ENCODE measurements at places on chromosomes 7 and 10.

GRCh38 chr7:28509251-28510025 is 97.1 kb downstream of the CREB5 start:
- no peak for DNase-seq

- no peak for DNase-seq
These were observed 42.0 kb downstream of the ZNF783 start for GRCh38 chr7:149304006-149304405.

- DNase-seq, result no peak
These were observed 25.0 kb upstream of the CDH23 start for GRCh38 chr10:71371750-71372166.

GRCh38 chr10:97574374-97575126 is 2.0 kb downstream of the ANKRD2 start:
- no peak for DNase-seq

- no peak for DNase-seq
These were observed 72.5 kb upstream of the TPK1 start for GRCh38 chr7:144908324-144908723.

DNA sequence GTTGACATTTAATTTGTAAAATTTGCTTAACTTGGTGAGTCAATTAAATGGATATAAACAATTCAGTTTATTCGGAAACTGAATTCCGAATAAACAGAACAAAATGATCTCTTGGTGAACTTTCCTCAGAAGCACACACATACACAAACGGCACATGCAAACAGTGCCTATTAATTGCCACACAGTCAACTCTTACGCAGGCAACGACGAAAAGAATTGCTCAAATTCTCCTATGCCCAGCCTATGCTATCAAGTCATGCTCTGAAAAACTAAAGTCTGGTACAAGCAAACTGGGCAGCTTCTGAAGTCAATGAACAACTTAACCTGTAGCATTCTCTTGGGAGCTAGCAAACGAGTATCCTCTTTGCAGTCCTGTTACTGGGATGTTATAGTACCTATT is 38.8 kb upstream of the ASL start:
- no peak for DNase-seq

Data from smooth muscle cell of the brain vasculature (primary cell).